Glomerular endothelial cell (primary cell): ENCODE measurements at places on chromosomes 13 and 19.

DNA sequence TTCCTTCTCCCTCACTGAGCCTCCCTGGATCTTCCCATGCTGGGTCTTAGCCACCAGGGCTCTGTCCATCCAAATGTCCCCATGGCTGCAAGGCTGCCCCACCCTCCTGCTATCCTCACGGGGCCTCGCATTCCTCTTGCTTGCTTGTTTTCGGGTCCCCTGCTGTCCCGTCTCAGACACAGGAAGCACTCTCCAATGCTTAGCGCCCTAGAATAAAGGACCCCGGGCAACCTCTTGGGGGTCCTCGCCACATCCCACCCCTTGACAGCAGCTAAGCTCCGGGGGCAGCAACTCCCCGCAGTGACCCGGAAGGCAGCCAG is 23.7 kb downstream of the SH3GL1 start:
- no peak for DNase-seq

- DNase-seq = no peak
Measured at GRCh38 chr19:39130337-39131254, 5.0 kb downstream of the PAK4 start.

DNA sequence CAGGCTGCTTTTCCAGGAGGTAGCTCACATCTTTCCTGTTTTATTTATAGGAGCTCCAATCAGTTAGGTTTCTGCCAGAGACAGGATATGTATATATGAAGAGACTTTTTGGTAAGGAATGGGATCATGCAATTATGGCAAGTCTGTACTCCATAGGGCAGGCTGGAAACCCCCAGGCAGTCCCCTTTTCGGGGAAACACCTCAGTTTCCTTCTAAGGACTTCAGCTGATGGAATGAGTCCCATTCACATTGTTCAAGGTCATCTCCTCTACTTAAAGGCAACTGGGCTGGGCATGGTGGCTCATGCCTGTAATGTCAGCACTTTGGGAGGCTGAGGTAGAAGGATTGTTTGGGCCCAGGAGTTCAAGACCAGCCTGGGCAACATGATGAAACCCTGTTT is 10.9 kb upstream of the SLC25A42 start:
- no peak for DNase-seq

GRCh38 chr13:80975903-80976302 is 635.0 kb upstream of the SPRY2 start:
- no peak for DNase-seq

- peak; percentile 37 for DNase-seq
Measured at GRCh38 chr19:20423381-20424197, 142.0 kb downstream of the ZNF737 start.

DNA sequence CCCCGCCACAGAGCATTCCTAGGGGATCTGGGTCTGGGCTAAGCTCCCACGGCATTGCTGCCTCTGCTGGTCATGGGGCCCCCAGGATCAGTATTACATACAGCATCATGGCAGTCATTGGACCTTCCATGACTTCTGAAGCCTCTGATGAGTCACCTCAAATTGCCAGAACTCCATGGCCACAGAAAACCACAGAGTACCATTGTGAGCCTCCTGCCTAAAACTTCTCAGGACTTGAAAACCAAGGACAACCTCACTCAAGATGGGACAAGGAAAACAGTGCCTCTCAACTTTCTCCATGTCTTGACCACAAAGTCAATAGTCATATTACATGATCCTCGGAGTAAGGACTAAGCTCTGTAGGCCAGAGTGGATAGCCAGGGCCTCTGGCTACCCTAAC is 306.0 kb downstream of the GPC5 start:
- no peak for DNase-seq

GRCh38 chr13:98339684-98340425 is 162.8 kb upstream of the RNF113B start:
- no peak for DNase-seq

GRCh38 chr13:109922518-109922917 is 136.1 kb upstream of the IRS2 start:
- DNase-seq = no peak

DNA sequence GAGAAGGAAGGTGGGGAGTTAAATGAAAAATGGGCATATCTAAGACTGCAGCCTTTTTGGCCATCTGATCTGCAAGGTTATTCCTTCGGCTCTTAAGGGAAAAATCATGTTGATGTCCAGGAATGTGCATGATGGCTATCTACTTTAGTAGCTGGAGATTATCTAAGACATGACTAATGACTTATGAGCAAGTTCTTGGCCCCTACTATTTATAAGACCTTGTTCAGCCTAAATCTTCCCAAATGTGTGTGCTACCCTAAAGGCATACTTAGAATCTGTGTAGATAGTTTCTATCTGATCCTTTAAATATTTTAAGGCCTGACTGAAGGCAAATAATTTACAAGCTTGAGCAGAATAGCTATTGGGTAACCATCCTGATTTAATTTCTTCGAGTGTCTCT is 41.8 kb upstream of the CD177 start:
- DNase-seq = no peak

DNA sequence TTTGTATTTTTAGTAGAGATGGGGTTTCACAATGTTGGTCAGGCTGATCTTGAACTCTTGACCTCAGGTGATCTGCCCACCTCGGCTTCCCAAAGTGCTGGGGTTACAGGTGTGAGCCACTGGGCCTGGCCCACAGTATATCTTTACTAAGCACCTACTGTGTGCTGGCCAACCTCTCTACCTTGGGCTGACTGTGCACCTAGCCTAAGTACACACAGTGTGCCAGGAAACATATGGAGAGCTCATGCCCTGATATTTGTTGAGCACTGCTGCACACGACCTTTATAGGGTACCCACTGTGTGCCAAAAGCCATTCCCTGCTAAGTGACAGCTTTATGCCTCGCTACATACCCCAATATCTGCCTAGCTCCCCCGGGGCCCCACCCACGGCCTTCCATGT is 6.3 kb upstream of the ARHGAP45 start:
- DNase-seq = no peak

DNA sequence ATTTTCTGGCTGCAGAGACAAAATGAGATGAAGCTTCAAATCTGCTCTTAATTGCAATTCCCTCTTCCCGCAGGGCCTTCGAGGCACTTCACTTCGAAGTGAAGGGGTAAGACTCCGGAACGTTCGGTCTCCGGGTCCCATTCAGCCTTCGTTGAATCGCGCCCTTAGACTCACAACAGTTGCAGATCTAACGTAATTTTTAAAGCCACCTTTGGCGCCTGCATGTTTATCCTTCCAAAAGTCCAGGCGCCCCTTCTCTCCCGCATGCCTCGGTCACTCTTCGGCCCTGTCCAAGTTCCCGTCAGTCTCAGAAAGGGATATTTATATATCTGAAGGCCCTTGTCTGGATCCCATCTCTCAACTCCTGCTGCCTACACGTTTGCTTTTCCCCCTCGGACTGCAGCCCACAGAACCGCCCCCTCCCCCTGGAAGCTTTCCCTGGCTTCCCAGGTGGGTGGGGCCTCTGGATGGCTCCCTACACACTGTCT is 915 bp upstream of the KCTD12 start:
- no peak for DNase-seq

DNA sequence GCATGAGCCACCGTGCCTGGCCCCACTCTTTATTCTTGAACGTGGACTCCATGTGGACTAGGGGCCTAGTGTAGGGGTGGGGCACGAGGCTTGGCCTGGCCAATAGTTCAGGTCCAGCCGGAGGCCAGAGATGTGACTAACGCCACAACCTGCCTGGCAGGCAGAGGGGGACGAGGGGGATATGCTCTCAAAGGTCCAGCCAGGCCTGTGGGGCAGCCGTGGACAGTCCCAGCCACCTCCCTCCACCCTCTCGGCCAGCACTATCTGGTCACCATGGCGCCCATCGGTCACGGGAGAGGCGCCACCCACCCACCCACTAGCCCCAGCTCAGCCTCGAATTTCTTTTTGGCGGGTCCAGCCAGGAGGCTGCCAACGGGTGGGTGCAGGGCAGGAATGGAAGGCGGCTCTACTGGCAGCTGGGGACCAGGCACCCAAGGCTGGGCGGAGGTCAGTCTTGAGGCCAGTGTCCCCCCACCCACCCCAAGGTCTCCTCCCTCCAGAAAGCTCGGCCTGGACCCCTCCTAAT is 2.2 kb upstream of the CERS1 start:
- no peak for DNase-seq

DNA sequence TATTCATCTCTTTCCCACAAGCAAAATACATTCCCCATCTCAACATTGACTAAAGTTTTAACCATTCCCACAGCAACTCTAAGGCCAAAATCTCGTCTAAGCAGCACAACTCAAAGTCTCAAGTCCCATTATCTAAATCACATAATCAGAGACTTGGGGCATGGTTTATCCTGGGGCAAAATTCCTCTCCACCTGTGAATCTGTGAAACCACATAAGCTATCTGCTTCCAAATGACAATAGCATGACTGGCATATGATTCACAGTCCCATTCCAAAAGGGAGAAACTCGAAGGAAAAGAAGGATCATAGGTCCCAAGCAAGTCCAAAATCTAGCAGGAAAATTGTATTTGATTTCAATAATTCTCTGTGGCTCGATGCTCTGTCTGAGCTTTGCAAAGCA is 73.0 kb downstream of the ANKRD10 start:
- DNase-seq = no peak

DNA sequence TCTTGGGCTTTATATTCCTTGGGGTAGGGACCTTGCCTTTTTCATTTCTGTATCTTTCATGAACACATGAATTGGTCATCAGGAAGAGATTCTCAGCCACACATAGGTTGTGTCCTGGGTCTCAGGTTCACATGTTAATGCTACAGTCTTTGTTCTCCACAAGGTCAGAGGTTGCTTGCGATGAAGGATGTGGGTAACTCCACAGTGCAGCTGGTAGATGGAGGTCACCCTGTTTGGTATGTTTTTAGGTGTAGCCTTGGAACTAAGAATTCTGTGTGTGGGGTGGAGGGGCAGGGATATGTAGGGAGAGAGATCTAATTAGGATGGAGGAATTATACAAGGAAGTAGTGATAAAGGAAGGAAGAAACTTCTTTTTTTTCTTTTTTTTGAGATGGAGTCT is 23.2 kb downstream of the CEACAM1 start:
- DNase-seq = no peak

DNA sequence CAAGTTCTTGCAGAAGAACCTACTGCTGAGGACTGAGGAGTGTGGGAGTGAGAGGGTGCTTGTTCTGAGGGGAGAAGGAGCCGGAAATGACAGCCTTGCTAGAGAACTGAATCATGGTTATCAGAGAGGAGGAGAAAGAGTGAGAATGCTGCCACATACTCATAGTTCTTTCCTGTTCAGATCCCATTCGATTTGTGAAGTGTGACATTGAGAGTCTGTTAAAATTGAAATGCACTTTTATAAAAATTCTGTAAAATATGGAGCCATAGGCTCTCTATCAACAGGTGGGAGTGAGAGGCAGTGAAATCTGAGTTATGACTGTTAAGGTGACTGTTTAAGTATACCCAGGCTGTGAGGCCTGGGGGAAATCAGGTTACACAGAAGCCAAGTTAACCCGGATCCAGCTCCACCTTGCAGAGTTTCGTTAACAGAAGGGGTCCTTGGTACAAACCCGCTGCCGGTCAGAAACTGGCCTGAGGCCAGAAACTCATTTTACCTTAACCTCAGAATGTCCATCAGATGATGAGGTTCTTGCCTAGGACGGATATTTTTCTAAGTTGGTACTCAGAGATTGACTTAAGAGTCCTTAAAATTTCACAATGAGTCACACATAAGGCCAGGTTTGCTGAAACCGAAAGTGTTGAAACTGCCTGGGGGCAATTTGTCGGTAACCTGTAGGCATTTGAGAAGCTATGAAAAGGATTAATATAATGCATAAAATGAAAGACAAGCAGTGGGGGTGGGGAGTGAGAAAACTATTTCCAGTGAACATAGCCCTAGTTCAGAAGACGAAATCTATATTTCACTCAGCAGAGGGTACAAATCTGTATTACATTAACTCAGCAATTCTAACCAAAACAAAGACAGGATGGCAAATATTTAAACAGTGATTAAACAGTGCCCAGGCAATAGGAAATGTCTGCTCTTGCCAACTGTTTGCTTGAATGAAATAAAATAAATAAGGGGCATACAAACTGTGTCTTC is 350.5 kb downstream of the KCNRG start:
- no peak for DNase-seq

- no peak for DNase-seq
Measured at GRCh38 chr19:16371540-16371986, 46.9 kb downstream of the KLF2 start.
